ENCODE measurements at places on chromosomes 2 and 18.

DNA sequence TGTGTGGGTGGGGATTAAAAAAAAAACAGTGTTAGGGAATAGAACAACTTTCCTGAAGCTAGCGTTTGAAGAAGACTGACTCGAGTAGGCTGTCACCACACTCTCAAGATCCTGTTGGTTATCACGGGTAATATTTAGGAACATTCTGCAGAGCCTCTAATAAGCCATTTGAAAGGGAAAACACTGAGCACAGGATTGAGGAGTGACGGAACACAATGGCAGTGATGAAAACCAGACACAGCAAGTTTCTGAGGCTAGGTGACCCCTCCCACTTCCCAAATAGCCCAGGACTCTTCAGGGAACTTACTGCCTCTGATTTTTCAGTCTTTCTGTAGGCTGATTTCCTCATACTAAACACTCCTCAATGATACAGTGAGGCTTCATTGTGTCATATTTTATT, 88.2 kb upstream of the TMEM200C start:
- DNase-seq = no peak

DNA sequence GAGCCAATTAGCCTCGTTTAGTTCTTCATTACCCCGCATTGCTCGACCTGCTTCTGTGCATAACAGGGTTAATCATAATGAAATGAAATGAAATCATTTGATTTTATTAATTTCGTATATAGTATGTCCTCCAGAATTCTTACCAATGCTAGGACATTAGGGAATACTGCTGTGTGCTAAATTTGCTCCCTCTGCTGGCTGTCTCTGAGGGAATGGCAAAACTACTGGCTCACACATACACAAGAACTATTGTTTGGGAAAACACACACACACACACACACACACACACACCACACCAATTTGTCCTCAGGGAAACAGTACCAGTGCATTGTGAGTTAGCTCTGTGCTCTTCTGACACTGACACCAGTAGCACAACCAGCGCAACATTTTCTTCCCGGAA, 273.3 kb upstream of the TCF4 start:
- DNase-seq = no peak

- no peak for DNase-seq
These were observed 101.5 kb upstream of the MGAT5 start for GRCh38 chr2:134152045-134153010.

GRCh38 chr18:79616651-79617510, 62.7 kb upstream of the CTDP1 start:
- DNase-seq = no peak

GRCh38 chr2:20599861-20600461, 50.9 kb downstream of the HS1BP3 start:
- no peak for DNase-seq

DNA sequence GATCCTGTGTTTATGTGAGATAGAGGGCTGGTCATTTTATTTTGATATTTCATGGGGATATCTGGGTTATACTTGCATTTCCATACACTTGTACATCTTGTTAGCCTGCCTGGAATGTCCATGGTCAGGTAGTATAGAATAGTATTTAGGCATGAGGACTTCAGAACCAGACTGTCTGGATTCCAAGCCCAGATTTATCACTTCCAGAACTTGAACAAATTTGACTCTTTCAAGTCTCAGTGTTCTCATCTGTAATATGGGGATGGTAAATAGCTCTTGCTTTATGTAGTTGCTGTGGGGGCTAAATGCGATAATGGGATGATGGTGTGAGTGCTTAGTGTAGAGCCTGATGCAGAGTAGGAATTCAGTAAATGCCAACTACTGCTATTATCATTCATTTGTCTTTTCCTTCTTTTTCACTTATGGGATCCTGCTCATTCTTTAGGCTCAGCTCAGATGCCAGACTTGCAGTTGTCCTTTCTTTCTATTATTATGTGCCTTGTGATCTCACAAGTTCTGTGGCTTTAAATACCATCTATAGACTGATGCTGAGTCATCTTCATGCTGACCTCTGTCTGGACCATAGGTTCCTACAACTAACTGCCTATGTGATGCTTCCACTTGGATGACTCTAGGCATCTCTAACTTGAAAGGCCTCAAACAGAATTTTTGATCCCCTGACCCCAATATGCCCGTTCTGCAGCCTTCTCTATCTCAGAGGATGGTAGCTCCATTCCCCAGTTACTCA, 67.4 kb downstream of the POLE4 start:
- no peak for DNase-seq

GRCh38 chr2:159561786-159562185, 54.6 kb downstream of the BAZ2B start:
- no peak for DNase-seq

GRCh38 chr2:205776139-205776538, 93.8 kb downstream of the NRP2 start:
- peak; percentile 45 for DNase-seq

- no peak for DNase-seq
These were observed 68.3 kb downstream of the IL1R2 start for GRCh38 chr2:102060047-102060446.

DNA sequence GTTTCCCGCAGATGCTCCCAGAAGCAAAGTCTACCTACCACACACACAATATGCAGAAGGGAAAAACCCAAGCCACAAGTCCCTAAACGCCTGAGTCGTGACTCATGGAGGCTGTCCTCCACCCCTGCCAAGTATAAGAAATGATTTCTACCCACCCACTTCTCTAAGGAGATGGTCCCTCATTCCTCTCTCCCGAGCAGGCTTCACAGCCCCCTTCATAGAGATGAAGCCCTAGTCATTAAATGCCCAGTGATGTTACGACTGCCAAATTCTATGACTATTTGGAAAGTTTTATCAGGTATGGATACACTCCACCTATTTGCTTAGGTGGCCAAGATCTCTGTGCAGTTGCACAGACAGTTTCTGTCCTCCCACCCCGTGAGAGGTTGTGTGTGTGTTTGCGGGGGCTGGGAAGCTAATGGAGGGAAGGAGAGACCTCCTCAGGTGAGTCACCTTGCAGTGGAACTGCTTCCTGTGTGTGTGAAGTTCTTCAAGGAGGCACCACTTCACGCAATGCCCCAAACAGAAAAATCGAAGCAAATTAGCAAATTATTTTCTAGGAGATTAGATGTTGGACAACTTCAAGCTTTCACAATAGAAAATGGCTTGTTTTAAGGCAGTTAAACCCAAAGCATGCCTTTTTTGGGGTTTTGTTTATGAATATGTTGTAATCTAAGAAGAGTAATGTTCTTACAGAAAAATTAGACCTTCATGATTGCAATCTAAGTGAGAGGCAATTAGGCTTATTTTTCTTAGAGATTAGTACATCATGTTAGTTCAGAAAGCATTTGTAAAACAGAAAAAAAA, 175.2 kb downstream of the TGIF1 start:
- no peak for DNase-seq

DNA sequence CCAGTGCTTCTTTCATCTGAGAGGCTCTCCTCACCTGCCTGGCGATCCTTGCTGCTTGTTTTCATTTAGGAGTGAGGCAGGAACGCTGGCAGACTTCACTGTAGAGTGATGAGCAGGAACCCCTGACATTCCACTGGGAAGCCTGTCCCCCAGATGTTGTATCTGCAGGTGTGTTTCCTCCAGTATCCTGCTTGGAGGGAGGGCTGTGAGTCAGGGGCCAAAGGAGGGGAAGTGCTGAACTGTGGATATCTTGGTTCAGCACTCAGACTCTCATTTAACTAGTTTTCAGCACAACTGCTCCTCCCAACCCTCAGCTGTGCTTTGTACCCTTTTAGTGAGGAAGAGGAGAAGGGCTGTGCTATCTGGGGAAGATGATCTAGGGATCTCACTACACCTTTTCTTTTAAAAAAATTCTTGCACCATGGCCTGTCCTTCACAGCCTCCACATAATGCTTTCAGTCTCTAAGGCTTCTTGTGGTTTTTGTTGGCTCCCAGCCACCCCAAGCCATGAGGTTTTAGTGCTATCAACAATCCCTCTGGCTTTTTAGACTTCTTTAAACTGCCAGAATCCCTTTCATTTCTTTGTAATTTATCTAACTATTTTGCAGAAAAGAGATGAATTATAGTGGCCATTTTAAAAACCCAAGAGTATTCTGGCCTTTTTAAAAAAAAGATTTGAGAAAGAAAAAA, 11.2 kb downstream of the ANKAR start:
- DNase-seq = peak; percentile 18

DNA sequence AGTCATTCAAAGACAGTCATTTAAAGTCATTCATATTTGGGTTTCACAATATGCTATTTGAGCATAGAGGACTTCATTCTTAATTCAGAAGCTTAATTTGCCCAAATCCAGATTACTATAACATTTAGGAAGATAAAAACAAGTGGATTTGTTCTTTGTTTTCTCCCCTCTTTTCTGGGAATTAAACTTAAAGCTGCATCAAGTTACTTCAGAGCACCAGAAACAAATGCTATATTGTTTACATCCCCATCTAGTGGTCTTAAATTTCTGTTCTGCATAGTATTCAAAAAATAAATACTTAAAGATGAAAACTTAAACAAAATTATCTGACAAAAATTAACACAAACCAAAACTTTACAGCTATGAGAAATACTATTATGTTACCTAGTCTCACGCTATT, 34.7 kb upstream of the MARCHF7 start:
- no peak for DNase-seq

GRCh38 chr2:210503001-210503623, 26.6 kb upstream of the LANCL1 start:
- no peak for DNase-seq

- no peak for DNase-seq
These were observed 122.1 kb upstream of the EML6 start for GRCh38 chr2:54601339-54601738.

DNA sequence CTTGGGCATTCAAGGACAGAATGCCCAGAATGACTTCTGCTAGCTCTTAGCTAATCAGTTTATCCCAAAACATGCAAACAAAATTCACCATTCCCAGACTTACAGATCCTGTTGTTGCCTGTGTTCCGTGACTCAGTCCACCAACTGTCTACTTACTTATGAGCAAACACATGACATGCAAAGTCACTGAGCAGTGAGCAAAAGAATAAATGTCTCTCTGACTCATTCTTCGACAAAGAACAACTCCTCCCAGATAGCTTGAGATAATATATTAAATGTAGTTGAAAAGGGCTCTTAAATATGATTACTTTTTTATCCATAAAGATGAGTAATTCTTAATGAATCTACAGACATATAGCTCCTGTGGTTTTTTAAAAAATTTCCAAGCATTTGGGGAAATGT, 9.0 kb upstream of the CREG2 start:
- no peak for DNase-seq

DNA sequence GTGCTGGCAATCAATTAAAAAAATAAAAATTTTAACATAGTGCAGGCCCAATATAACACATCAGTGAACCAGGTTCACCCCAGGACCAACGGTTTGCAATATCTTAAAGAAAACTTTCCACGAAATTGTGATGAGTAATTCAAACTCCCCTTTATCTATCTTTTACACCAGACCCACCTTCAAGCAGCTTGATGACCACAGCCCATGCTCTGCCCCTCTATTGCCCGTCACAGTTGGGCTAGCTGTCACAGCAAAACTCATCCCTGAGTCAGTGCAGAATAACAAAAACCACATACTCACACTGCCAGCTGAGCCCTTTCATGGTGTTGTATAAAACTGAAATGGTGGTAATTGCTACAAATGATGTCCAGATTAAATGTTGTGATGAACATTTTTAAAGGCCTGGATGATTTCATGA, 112.5 kb upstream of the CREB1 start:
- no peak for DNase-seq

DNA sequence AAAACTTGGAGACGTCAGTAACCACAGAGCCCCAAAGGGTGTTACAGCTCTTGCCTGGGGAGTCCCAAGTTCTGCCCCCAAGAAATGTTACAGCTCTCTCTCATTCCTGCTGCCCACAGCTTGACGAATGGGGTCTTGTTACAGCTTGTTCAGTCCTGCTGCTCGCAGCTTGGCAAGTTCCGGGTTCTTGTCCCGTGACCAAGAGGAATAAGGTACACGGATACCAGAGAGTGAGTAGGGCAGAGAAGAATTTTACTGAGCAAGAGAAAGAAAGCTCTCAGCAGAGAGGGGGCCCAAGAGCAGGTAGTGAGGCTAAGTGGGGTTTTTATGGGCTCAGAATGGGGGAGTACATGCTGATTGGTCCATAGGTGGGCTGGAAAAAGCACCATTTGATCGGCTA, 27.2 kb downstream of the SLC39A6 start:
- no peak for DNase-seq

DNA sequence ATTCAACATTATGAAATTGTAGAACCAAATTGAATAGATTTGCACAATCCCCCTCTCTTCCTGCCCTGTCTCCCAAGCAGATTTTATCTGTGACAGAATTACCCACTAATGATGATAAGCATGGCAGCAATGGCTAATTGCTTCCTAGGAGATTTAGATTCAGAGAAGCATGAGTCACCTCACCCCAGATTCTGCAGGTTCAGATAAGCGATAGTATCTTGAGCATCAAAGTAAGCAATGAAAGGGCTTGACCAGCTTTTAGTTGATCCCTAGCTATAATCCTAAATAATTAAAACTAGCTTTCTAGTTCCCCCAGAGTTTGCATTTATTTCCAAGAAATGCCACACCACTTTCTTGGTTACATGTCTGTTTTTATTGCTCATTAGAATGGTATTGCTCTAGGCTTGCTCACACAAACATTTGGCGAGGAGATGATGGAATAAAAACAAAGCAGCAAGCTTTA, 204.3 kb downstream of the GULP1 start:
- DNase-seq = no peak

DNA sequence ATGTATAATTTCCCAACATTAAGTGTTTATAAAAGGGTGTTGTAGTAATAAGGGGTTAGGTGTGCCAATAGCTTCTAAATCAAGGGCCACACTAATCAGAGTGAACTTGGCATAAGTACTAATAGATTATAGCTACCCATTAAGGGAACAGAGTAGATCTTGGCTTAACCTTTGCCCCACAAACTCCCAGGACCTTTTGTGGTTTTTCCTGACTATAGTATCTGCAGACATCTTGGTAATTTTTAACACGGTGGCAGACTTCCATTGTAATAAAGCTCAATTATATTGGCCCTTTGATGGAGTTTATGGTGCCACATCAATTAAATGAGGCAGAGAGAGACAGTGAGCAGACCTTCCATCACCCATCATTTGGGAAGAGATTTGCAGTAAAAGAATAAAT, 358.5 kb upstream of the HNRNPA3 start:
- DNase-seq = no peak

DNA sequence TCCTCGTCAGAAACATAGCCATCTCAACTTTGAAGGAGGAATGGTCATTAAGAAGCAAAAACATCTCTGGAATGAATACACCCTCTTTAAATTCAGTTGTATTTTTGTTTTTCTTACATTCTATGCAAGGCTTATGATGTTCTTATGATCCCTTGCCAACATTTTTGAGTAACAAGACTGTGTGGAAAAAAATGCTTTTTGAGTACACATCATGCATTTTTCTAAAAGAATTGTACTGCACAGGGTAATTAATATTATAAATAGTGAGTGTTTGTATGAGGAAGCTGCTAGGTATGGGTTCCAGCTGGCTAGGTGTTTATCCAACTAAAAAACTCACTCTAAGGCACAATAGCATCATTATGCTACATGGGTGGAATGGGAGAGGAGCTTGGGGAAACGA, 59.0 kb upstream of the SPATS2L start:
- DNase-seq = no peak

- DNase-seq = no peak
These were observed 75.5 kb downstream of the KYNU start for GRCh38 chr2:142952793-142953494.
